CD8-positive, alpha-beta memory T cell (primary cell): ENCODE measurements at places on chromosomes 5 and 9.
A peak's percentile ranks its signal among the peaks of the same experiment; 100 is the strongest.

GRCh38 chr5:25974451-25974850 lies 1063.9 kb downstream of the CDH9 start:
- no peak for DNase-seq

DNA sequence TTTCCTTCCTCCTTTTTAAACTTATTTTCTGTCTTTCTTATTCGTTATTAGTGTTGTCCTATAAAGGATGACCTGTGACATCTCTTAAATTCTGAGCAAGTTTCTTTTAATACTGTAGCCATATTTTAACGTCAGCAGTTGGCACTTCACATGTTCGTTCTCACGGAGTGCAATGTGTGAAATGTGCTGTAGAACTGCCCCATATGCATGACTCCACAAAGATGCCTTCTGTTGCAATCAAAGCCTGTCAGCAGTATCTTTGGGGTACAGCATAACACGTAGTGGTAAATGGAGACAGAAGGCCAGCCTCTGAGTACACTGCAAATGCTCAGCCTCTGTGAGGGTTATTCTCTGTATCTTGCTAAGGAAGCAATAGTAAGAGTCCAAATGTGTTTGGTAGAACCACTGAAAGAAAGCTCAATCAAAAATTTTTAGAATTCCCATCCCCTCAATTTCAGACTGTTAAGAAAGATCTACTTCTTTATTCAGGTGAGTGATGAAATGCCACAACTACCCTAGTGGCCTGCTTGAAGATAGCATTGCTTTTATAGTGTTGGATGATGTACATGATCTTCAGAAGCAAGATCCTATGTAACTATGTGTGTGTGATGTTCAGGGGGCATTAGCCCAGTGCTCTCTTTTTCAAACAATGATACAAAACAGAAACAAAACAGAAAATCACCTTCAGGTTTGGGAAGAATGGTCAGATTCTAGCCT lies 277.7 kb downstream of the TMEM167A start:
- no peak for DNase-seq

DNA sequence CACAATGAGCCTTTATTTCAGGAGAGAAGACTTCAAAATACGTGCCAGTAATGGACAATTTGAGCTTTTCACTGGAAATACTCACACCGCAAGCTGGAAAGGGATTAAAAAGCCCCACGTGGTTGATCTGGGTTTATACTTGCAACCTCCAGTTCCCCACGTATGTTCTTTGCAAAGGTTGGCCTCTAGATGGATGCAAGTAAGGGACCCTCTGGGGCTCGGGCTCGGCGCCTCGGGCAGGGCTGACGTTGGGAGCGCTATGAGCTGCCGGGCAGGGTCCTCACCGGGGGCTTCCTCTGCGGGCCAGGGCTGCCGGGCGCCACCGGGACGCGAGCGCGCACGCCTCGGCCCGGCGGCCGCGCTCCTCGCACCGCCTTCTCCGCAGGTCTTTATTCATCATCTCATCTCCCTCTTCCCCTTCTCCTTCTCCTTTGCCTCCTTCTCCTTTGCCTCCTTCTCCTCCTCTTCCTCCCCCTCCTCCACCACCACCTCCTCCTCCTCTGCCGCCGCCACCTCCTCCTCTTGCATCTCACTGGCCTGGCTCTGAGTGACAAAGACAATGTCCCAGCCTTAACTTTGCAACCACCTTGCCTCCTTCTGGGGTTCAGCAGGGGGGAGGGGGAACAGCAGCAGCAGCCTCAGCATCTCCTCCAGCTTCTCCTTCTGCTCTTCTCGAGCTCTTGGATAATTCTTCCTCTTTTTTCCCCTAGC lies 701 bp upstream of the ZNF462 start:
- DNase-seq, result no peak

- no peak for DNase-seq
These were observed 17.3 kb downstream of the CTXN3 start for GRCh38 chr5:127666043-127666716.

DNA sequence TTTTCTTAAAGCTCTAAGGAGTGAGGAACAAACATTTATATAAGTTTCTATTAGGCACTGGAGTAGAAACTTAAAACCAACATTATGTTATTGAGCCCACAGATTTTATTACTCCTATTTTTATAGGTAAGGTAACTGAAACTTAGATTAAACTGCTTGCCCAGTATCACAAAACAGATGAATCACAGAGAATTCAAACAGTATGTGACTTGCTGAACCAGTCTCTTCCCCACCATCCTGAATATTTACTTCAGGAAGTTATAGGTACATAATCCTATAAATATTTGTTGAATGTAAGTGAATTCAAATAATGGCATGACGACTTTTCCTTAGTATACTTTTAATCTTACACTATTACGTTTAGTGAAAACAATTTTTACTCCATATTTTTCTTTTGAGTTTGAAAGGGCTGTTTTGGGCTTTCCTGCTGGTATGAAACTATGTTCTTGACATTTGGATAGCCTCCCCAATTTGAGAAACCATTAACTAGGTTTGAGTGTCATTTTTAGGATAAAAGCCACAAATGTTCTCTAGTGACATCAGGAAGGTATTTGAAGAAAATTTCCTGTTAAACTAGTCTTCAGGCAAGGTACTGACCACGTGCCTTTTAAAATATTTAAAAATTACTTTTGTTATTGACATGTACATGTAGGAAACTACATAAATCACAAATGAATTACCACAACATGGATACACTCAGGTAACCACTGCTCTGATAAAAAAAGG lies 39.3 kb downstream of the PRRC1 start:
- DNase-seq, result no peak

- no peak for DNase-seq
These were observed 441.1 kb downstream of the SEMA5A start for GRCh38 chr5:9104571-9105339.

GRCh38 chr5:94086194-94086593 lies 344.8 kb upstream of the POU5F2 start:
- DNase-seq, result no peak

DNA sequence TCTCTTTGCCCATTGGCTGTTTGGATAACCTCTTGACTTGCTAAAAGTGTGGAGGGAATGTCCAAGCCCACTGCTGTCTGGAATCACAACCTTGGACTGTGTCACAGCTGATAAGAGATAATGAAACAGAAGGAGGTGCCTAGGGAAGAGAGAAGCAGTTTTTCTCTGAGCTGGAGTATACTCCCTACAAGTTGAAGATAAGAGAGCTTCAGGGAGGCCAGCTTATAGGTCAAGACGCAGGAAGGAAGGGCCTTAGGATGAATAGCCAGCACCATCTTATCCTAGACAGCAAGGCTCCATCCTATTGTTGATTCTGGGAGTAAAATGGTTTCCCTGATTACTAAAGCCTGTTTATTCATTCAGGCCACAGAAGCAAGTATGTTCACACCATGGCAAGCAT lies 244.7 kb downstream of the NPR3 start:
- DNase-seq, result no peak

DNA sequence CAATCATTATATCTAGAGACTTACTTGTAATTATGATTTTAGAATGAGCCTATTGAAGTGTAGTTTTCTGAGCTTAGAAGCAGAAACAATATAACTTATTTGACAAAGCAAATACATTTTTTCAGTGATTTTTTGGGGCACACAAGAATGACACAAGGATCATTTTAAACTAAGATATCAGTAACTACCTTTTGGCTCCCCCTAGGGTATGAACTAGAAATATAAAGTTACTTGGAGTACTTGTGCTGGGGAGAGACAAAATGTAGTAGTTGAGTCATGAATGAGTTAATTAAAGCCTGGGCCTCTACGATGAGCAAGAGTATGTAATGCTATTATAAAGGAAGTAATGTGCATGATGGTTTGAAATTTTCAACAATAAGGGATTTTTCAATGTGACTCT lies 1244.1 kb upstream of the ACO1 start:
- DNase-seq, result no peak

GRCh38 chr5:148998174-148998797 lies 64.6 kb downstream of the SH3TC2 start:
- DNase-seq, result peak; percentile 39

- no peak for DNase-seq
These were observed 177.3 kb upstream of the ACTBL2 start for GRCh38 chr5:57659886-57660285.

- no peak for DNase-seq
These were observed 11.0 kb upstream of the LHX6 start for GRCh38 chr9:122239722-122240121.

GRCh38 chr5:36300191-36300926 lies 1.3 kb downstream of the RANBP3L start:
- DNase-seq, result no peak

- no peak for DNase-seq
These were observed 1680.3 kb downstream of the MAT2B start for GRCh38 chr5:165185716-165186115.

- DNase-seq, result no peak
These were observed 144.3 kb upstream of the DHFR start for GRCh38 chr5:80799041-80799440.

DNA sequence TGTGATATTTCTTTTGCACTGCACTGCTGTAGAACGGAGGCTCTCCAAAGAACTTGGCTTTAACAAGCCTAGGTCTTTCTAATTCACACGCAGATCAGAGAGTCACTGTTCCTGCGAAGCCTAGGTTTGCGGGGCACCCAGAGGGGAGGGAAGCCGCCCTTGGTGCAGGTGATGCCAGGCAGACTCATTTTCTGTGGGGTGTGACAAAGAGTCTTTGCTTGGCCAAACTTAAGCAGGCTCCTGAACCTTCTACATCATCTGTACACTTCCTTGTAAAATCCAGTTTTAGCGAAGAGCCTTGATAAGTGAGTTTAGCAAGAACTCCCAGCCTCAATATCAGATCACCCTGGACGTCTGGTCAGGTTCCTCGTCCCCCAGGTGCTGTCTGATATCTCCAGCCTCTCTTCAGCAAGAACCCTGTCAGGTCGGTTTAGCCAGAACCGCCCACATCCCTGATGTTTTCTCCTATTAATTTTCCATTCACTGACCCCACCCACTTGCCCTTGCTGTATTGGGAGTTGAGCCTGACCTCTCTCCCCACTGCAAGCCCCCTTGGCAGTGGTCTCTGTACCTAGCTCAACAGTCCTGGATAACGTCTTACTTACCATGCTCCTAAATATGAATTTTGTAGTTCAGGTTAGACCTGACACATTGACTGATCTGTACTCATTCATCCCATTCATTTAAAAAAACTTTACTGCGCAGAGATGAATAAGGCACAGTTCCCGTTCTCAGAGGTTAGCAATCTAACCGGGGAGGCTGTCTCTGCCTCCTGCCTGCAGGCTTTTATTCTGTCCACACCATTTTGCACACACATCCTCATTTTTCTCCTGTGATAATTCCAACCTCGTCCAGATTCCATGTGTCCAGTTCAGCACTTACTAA lies 880 bp upstream of the UBAC1 start:
- no peak for DNase-seq

DNA sequence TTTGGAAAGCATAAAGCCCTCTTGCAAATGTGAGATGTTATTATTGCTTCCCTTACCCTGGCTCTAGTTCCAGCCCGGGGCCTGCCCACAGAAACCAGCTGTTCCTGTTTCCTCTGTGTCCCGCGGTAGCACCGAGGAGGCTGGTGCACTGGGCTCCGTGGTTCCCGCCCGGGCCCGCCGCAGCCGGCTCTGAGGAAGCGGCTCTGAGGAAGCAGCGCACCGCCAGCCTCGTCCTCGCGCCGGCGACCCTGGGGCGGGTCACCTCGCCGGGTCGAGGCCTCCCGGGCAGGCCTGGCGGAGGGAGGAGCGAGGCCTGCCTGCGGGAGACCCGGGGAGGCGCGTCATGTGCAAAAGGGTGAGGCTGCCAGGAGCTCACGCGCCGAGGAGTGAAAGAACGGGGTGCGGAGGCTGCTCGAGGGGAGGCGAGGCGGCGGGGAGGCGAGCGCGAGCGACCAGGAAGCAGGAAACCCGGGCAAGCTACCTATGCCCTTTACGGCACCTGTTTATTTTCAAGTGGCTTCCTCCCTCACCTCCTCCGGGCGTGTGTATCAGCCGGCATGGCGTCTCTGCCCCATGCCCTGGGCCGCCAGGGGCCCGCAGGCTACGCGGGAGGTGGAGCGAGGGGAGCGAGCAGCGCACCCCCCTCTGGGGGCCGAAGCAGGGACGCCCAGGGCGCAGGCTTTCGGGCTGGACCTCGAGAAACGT lies 61.3 kb upstream of the MEGF10 start:
- DNase-seq, result peak; percentile 60

DNA sequence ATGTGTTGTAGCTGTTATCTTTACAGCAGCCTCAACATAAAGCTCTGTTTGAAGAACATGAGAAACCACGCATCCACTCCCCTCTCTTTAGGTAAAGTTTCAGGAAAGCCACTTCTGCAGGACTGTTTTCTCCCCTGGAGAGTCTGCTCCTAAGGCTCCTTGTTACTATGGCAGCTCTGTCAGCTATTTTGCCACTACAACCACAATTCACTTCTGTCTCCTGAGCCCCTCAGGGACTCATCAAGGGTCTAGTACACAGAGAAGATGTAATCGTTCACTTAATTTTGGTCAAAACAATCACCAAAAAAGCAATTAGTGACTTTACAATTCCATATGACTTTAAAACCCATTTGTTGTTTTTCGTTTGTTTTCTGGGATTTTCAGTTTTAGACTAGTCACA lies 157.7 kb downstream of the FBN2 start:
- DNase-seq, result no peak

DNA sequence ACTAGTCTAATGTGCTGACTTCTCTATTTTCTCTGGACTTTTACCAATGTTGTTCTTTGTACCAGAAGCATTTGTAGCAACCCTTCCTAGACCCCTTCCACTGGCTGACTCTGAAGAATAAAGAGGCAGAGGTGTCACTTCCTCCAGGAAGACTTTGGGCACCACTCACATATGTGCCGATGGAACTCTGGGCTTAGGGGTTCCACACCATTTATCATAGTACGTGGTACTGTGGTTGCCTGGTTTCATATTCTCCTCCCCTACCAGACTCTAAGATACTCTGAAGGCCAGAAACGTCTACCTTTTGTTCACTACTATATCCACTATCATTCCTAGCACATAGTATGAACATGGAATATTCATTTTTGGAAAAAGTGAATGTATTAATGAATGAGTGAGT lies 88.0 kb downstream of the BNC2 start:
- no peak for DNase-seq

- DNase-seq, result no peak
These were observed 197.4 kb downstream of the FER start for GRCh38 chr5:108945094-108945493.

DNA sequence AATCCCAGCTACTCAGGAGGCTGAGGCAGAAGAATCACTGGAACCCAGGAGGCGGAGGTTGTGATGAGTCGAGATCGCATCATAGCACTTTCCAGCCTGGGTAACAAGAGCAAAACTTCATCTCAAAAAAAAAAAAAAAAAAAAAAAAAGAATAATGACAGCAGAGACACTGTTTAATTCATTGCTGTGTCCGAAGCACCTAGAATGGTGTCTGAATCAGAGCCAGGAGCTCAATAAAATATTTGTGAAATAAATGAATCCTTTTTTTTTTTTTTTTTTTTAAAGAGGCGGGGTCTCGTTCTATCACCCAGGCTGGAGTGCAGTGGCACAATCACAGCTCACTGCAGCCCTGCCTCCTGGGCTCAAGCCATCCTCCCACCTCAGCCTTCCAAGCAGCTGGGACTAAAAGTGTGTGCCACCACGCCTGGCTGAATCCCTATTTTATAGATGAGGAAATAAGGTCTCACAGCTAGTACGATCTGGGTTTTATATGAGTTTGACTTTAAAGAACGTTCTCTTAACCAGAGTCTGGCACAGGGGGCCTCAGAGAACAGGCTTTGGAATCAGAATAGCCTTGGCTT lies 47.8 kb downstream of the THOC3 start:
- no peak for DNase-seq
